ENCODE measurements at places on chromosomes 12 and 14. TPM values are rescaled to one million over a fixed set of nuclear protein-coding genes. Genes with fewer than 3 reads are reported as not detected.
A peak's percentile ranks its signal among the peaks of the same experiment; 100 is the strongest.

- no peak overlapping the region for H3K4me3 ChIP-seq
- no peak overlapping the region for H3K27ac ChIP-seq
- DNase-seq, result peak; percentile 52
- no peaks in the 10 kb centered on the region for H3K36me3 ChIP-seq
- H3K4me1 ChIP-seq, result no peaks in the 10 kb centered on the region
Observed at GRCh38 chr12:109385339-109386058, 37.8 kb downstream of the MYO1H start.

GRCh38 chr12:9760699-9761418 lies at the start of gene CD69:
Gene CD69, minus strand, starts transcription at chr12:9760901. Its CDS starts 81 bp downstream, at chr12:9760820.
- H3K4me1 ChIP-seq, result no peaks in the 10 kb centered on the region
- H3K36me3 ChIP-seq, result no peaks in the 10 kb centered on the region
- H3K4me3 ChIP-seq, result no peak within 1 kb of the TSS
- H3K27ac ChIP-seq, result no peak within 1 kb of the TSS
- no peak for DNase-seq

GCH1 gene
- 18.3 TPM for total RNA-seq

PPP4R4 gene
- 8.4 TPM for total RNA-seq

DNA sequence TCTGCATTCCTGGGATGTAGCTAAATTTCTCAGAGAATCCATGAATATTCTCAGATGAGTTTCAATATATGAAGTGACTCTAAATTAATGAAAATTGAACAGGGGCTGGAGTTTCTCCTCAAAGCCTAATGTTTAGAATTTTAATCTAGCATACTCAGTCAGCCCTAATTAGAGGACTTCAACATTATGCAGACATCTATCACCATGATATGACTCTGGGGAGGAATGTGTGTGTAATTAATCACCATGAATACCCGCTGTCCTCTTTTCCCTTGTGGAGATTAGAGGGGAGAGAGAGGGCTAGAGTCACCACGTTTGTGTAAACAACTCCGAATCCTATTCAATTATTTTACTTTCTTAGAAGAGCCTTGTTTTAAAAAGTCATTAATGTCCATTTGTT lies 698.6 kb upstream of the MDGA2 start:
- H3K27ac ChIP-seq, result no peak overlapping the region
- H3K36me3 ChIP-seq, result no peaks in the 10 kb centered on the region
- no peak overlapping the region for H3K4me3 ChIP-seq
- H3K27me3 ChIP-seq, result no peaks in the 10 kb centered on the region
- no peak for DNase-seq

SERPINA9 gene
- not detected for total RNA-seq

HAL gene
- total RNA-seq, result 0.31 TPM

SP7 gene
- total RNA-seq, result not detected

NFE2 gene
- total RNA-seq, result 2.0 TPM

GYS2 gene
- total RNA-seq, result not detected

DNA sequence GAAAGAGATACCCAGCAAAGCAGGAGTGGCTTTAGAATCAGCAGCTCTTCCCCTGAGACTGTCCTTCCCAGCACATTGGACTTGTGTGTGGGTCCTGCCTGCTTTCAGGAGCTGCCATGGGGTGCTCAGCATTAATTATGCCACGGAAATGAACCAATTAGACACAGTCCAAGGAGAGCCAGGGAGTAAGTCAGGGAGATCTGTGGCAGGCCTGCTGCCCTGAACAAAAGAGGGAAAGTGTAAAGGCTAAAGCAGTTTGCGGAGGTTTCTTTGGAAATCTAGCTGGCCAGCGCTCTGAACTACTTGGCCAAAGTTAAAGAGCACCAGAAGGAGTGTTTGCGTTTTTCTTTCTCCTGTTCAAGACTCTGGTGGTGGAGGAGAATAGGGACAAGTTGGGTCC lies 65.7 kb upstream of the SRSF5 start:
- no peak for DNase-seq
- peak overlapping the region; percentile 81 for H3K27ac ChIP-seq
- no peaks in the 10 kb centered on the region for H3K27me3 ChIP-seq
- no peaks in the 10 kb centered on the region for H3K36me3 ChIP-seq
- no peak overlapping the region for H3K4me3 ChIP-seq

SERPINA5 gene
- total RNA-seq, result 1.5 TPM

- H3K27me3 ChIP-seq, result peaks cover 32% of the 10 kb centered on the region
- H3K27ac ChIP-seq, result no peak overlapping the region
- peaks cover 4% of the 10 kb centered on the region for H3K4me1 ChIP-seq
Observed at GRCh38 chr12:57548013-57548315, 972 bp upstream of the DCTN2 start.

Data from endodermal cell (in vitro differentiated cells).